ENCODE measurements at places on chromosomes 6 and 20.

DNA sequence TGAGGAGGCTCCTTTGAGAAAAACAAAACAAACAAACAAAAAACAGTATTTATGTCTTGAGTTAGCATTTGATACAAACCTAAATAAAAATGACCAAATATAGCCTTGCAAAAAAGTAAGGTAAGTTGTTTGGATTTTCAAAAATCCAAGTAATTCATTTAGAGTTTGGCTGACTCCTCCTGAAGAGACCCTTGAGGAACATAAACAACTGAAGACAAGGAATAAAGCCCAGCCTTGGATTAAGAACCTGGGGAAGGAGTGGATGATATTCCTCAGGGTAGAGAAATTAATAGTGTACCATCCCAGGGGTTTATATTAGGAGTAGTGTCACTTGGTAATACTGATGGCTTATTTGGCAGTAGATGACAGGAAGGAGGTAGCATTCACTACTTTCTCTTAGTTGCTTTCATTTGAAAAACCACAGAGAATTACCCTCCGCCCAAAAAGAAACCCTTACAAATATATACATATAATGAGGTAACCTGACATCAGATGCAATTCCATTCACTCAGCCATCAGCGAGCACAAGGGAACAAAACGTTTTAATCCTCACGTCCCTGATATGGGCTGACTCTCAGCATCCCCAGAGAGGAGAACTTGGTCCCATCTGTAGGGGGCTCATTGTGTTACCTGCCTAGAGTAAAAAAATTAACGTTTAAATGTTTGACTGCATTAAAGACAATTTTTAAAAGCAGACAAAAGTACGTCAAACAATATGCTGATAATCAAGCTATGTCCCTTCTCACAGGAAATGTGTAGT, 57.0 kb downstream of the SOBP start:
- no peak for DNase-seq

DNA sequence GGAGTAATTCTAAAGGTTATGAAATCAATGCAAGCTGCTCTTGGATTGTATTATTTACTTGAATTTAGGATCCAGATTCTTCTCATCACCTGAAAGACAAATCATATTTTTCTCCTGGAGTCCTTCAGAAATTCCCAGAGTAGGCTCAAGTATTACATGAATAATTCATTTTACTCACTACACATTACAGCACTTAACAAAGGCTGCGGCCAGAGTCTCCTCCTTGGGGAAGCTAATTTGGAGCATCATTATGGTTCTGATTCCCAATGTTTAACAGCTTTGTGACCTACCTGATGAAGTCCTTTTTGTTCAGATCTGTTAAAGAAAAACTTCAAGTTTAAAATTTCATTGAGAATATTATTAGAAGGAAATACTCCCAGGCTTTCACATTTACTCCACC, 28.7 kb downstream of the GRIK2 start:
- DNase-seq, result peak; percentile 60

- no peak for DNase-seq
These were observed 33.5 kb downstream of the PNLDC1 start for GRCh38 chr6:159833556-159833955.

DNA sequence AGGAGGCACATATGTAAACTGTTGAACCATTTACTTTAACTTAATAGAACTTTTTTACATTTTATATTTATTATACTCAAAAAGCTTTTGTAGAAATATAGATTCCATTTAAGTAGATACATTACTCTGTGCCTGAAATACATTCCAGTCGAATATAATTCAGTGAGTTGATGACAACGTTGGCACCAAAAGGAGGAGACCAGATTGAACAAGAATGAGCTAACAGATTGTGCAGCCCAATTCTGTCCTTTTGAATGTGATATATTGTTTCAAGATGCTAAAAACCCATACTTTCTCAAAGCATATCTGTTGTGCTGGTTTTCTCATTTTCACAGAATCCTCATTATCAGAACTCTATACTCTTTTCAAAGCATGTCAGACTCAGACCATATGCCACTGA, 147.4 kb upstream of the SIM1 start:
- DNase-seq, result no peak

DNA sequence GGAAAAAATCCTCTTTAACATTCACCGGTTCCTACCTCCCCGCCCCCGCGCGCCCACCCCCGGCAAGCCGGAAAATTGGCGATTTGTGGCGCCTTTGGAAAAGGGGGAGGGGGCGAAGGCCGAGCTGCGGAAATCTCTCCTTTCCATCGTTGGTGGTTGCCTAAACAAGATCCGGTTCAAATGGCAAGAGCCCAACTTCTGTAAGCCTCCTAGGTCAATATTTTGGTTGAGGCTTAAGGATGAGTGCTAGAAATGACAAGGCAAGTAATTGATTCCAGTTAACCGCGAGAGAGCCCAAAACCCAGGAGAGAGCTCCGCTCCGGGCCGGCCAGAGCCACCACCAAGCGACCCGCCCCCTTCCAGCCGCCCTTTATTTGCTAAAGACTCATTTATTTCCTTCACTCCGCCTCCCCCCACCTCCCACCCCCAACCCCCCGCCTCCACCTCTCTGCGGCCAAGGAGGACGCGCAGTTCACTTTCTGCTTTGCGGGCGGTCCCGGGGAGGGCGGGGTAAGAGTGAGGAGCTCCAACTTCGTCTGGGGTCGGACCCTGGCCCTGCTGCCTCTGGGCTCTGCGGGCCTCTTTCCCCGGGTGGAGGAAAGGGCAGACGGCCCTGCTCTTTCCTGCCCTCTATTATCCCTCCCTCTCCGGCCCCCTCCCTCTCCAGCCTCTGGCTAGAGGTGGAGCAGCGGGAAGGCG, 838 bp upstream of the NKX2-2 start:
- no peak for DNase-seq

DNA sequence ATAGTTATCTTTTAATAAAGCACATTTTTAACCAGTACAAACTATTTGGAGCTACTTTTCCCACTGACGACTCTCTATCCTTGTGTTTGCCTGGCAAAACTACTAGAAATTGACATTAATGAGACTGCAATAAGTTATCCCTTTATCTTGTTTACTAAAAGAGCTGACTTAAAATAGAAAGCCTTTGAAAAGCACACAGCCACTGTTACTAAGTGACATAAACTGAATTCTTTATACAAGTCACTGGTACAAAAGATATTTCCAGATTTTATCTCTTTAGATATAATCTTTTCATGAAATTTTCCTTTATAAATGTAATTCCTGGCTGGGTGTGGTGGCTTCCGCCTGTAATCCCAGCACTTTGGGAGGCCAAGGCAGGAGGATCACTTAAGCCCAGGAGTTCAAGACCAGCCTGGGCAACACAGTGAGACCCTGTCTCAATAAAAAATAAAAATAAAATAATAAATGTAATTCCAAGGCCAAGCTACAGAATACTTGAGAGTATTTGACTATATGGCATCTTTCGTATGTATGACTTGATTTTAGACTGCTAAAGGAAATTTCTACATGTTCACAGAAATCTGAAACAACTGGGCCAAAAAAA, 9.5 kb downstream of the MBOAT1 start:
- DNase-seq, result no peak

DNA sequence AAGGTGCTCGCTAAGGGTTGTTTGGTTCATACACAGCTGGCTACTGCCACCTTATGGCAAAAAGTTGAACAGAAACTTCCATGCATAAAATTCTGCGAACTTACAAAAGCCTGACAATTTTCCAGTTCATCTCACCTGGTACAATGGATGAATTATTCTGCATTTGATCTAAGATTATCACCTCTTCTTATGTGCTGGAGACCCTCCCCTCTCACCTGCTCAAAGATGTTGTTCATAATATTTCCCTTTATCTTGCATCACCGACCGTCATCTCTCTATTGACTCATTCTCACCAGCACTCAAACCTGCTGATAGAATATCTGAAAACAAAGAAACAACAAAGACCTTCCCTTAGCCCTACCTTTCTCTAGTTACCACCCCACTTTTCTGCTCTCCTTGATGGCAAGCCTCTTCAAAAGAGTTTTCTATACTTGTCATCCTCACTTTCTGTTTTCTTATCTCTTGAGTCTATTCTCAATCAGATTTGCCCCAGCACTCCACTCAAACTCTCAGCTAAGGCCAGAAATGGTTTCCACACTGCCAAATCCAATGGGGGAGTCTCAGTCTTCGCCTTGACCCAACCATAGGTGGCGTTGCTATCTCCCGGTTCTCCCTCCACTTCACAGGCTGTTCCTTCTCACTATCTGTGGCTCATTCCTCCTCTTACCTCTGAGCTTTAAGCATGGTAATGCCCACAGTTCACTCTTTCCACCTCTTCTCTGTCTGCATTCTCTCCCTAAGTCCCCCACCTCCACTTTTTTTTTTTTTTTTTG, 25.8 kb downstream of the SNRNP48 start:
- DNase-seq, result no peak

DNA sequence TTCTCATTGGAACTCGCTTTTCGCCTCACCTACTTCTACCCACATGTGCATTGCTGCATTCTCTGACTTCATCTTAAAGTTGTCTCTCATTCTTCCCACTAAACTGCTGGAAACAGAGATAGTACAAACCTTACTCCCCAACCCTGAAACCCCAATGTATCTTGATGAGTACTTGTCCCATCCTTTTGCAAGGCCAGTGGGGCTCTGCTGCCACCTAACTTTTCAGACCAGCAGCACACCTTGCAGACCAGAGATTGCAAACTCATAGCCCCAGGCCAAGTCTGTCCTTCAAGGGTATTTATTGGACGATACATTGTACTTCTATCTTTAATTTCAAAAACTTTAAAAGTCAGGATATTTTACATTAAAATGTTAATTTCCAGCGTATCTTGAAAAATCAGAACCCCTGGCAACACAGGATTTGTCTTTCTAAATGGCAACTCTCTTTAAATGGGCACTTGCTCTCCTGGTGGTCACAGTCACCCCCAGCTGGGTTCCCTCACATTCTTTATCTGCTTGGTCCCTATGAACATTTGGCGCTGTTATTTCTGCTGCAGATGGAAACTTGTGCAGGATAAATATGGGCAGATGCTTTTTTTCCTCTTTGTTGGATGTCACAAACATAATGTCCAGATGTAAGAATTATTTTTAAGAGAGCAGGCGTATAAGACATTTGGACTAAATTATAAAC, 83.9 kb downstream of the SOD2 start:
- no peak for DNase-seq

DNA sequence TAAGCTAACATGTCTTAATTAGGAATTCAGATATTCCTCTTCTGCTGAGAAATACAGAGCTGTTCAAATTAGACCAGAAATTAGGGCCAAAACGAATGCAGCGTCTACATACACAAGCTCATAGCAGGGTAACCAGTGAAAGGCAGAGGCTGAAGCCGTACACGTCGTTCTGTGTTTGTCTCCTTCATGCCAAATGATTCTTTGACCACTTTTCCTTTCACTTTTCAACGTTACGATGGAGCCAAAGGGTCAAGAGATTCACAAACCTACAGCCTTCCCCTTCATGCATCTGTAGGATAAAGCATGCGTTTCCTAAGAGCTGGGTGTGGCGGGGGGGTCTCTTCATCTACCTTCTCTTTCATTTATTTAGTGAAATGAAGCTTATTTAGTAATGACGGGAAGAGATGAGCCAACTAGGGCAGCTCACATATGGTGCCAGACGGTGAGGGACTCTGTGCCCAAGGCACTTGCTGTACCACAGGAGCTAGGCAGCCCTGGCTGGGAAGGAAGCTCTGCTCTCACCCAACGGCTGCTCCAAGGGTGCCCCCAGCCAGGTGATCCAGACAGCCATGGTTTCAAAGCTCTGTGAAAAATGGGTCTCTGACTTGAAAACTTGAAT, 178.0 kb downstream of the ATXN1 start:
- DNase-seq, result no peak

GRCh38 chr6:167826896-167827582, at the start of gene AFDN:
Gene AFDN, plus strand, starts transcription at chr6:167826911. Its CDS starts 222 bp downstream, at chr6:167827133.
- no peak for DNase-seq

GRCh38 chr6:33771146-33772081, 17.5 kb downstream of the LEMD2 start:
- DNase-seq, result peak; percentile 24

DNA sequence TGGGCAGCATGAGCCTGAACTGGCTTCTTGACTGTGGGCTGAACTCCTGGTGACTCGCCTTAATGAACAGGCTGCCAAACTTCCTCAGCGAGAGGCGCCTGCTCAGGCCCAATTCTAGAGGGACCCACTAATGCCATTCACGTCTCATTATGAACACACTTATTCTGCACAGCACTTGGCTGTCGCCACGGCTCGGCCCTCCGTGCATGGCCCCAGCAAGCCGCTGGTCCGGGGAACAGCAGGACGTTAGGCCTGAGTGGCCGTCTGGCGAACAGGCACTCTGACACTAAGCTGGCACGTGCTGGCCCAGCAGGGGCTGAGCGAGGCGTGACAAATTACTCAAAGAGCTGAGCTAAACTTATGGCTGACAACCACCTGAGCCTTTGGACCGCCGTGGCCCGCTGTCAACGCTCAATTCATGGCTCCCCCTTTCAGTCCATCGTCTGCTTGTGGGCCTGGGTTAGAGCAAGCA, 45.9 kb downstream of the INSM1 start:
- no peak for DNase-seq

- no peak for DNase-seq
These were observed 3.0 kb downstream of the LAMA4 start for GRCh38 chr6:112251171-112251875.

DNA sequence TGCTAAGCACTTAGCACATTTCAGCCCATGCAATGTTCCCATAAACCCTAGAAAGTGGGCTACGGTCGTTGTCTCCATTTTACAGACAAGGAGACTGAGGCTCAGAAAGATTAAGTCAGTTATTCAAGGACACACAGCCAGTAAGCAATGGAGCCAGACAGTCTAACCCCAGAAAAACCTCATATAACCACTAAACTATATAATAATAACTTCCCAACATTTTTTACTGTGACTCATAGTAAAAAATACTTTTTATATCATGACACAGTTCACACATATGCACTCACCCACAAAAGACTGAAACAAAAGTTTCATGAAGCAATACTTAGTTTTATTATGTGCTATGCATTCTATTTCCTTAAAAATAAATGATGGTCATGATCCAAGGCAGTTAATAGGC, 66.2 kb upstream of the EYA2 start:
- DNase-seq, result no peak

GRCh38 chr6:157151989-157152388, 171.3 kb downstream of the TMEM242 start:
- no peak for DNase-seq

DNA sequence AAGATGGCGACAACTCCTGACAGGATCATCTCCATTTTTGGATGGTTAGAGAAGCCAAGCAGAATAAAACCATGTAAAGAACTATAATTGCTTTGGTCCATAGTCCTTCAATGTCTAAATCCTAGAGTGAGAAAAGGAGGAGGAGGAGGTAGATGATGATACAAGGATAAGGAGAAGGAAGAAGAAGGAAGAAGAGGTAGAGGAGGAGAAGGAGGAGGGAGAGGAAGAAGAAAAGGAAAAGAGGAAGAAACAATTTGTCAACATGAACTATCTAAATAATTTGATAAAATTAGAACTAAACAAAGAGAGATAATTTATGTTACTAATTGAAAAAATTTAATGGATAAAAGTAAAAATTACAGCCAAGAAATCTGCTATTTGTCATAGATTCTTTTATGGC, at the start of gene OR2W1:
Gene OR2W1 (minus strand): TSS at position 101 of the 400 bp plus-strand sequence. CDS start 0 bp downstream, at position 101.
- DNase-seq, result no peak

Data from NCI-H187 treated with DMSO at 0.1 percent for 48 hours (cell line).